Cerebellar nuclear complex (tissue), 1 donor: ENCODE measurements at places on chromosomes 2 and 18.

DNA sequence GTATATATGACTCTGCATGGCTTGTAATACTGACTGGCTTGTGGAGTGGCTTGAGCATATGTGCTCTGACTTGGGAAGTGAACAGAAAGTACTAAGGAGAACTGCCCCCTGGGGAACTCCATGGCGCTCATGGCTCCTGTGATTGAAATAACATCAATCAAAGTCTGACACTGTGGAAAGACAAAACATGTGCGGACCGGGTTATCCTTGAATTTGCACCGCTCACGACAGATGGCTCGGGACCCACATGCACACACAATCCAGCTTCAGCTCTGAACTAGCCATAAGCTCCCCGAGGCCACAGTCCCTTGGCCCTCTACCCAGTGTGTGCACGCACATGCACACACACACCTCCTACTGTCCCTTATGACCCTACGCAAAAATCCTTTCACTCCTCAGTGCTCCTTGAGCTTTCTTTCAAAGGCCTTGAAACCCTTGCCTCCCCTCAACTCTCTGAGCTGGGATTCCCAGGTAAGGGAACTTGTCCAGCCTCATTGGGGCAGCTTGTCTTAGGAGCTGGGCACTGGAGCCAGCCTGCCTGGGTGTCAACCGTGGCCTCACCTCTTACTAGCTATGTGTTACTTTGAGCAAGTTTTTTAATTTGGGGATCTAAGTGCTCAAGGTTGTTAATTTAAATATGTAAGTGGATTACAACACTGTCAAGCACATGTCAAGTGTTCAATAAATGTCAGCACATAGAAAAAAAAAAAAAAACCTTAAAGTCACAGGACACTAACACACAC lies 43.6 kb downstream of the MRPS5 start:
- DNase-seq = no peak

DNA sequence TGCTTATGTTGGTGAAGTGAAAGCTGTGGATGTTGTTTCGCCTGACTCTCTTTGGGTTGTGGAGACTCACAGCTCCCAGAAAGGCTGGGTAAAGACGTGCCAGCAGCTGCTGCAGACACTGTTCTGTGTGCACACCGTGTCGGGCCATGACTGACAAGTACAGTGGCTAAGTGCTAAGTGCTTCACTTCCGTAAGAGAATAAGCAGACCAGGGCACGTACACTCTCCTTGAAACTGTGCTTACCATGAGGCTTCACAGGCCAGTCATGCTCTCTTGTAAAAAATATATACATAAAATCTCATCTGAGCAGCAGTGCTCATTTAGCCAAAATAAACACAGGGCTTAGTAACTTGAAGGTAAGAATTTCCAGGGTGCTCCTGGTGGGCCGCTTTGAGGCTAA lies 86.0 kb downstream of the NRP2 start:
- DNase-seq = no peak

DNA sequence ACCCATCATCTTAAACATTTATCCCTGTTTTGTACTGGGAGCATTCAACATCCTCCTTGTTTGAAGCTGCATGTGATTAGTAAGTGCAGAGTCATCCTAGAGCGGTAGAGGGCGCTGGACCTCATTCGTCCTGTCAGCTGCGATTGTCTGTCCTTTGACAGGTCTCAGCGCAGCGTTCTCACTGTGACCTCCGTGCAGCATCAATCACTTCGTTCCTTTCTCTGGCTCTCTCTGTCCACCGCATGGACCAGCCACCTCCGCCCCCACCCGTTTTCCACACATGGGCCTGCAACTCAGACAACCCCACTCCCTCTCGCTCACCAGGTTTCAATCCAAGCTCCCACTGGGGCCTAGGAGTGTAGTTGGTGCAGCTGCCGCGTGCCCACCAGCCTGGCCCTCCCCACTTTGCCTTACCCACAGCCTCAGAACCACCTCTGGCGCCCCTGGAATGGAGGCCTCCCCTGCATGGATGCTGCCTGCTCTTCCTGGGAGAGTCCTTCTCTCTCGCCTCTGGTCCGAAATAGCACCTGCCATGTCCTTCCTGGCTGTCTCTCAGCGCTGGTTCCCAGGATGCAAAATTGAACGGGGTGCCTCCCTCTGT lies 90.5 kb downstream of the NDUFA10 start:
- DNase-seq = peak; percentile 22

DNA sequence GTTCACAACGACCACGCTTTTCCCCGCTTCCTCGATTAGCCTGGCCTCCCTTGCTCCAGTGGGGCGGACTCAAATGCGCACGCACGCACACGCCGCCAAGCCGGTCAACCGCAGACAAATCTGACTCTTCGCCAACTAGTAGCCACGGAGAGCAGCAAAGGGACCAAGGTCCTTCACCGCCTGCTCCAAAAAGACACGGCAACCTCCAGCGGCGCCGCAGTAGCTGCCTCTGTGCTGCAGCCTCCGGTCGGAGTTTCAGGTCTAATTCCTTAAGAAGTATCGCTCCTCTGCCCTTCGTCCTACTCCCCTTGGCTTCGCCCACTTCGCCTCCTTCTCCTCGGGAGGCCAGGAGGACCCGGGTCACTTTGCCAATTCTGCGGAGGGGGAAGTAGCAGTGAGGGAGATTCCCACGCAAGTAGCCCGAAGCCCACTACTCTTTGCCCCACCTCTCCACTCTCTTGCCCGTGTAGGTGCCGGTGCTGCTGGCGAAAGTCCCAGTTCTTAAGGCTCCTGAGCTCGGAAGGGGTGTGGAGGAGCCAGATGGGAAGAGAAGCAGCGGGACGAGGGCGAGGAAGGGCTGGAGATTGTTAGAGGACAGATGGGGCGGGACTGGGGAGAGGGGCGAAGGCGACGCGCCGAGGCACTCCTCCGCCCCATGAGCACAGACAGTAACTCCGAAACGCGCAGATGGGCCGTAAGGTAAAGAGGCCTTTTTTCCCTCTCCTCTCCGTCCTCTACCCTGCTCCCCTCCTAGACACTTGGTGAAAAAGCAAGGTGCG lies 615 bp downstream of the AKAIN1 start:
- peak; percentile 60 for DNase-seq

DNA sequence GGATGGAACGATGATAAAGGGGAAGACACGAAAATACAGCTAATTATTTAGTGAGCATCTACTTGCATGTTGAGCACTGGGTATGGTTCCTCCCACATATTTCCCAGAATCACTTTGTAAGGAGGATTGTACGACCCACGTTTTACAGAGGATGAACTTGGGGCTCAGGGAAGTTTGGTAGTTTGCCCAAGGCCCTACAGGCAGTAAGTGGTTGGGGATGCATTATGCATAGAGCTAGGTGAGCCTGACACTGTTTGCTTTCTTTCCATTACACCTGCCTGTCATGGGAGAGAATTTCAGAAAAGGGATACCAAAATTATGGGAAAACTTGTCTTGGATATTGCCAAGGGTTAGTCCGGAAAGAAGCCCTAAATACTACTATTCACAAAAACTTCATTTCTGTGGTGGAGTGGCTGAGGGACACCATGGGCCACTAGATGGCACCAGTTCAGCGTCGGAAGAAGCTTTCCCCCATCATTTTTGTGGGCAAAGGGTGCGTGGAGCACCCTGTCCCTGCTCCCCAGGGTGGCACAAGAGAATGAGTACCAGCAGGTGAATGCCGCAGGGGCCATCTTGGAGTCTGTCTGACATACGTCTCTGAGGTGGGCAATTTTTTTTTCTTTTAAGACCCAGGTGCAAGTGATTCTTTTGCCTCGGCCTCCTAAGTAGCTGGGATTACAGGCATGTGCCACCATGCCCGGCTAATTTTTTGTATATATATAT lies 23.5 kb upstream of the C18orf32 start:
- no peak for DNase-seq

- DNase-seq = no peak
Observed at GRCh38 chr2:182281276-182281675, 145.6 kb downstream of the PDE1A start.

- DNase-seq = no peak
Observed at GRCh38 chr2:10412380-10412779, 35.7 kb downstream of the ODC1 start.

DNA sequence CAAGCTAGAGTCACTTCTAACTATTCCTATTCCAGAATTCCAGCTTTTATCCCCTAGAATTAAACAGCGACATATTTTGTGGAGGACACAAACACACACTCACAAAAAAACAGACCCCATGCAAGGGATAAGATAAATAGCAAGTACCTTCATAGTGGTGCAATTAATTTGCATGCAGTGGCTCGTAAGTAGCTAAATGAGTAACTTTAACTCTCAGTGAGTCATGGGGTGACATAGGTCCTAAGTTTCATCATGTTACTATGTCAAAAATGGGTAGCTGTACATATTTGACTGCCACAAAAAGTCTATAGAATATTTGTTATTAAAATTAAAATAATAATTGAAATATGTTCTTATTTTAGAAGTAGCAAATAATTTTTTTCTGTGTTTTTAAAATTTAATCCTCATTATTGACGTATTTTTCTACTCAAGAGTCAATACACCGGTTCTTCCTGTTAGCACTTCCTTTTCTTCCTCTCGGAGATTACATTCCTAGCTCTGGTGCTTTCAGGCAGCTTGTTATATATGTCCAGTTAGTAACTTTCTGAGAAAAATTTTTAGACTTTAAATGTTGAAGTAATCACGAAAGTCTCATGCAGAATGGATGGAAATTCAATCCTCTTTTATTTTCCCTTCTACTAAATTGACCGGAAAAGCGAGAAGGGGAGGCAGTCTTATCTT lies 247.0 kb downstream of the KCNH7 start:
- DNase-seq = no peak

- no peak for DNase-seq
Observed at GRCh38 chr2:189570570-189571031, 10.0 kb downstream of the SLC40A1 start.

DNA sequence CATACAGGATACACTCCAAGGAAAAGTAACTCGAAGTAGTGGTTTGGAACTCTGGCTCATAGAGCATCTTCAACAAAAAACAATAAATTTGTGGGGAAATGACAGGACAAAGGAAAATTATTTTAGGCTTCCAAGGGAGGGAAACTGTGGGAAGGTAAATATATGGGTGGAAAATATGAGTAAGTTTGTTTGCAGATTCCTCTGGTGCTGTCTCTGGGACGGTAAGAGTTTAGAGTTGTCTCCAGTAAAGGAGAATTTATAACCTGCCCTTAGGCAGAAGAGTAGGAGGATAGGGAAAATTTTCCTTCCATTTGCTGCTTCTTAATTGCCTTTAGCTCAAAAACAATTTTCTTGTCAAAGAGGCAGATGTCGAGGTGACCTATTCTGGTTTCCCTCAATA lies 19.3 kb downstream of the HNMT start:
- DNase-seq = no peak

- DNase-seq = no peak
Observed at GRCh38 chr18:46299465-46300008, 195.4 kb downstream of the HAUS1 start.
